ENCODE measurements at places on chromosomes 7 and 10.

DNA sequence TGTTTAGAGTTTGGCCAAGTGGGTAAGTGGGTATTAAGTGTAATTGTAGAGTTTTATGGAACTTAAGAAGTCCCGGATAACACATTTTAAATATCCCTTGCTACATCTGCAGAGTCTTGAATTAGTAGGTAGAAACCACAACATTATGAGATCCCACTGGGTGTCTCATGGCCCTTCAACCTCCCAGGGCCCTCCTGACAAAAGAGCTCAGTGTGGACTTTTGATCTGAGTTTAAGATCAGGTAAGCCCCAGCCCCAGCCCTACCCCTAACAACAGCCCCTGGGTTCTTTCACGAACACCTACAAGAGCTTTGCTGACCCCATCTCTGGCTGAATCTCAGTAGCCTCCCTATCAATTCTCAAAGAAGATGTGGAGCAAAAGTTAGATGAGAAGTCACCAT, 65.4 kb upstream of the STK17A start:
- DNase-seq = no peak

GRCh38 chr10:52232561-52233350, 81.3 kb upstream of the DKK1 start:
- peak; percentile 6 for DNase-seq

- peak; percentile 70 for DNase-seq
Observed at GRCh38 chr10:86644152-86644793, 10.1 kb upstream of the OPN4 start.

DNA sequence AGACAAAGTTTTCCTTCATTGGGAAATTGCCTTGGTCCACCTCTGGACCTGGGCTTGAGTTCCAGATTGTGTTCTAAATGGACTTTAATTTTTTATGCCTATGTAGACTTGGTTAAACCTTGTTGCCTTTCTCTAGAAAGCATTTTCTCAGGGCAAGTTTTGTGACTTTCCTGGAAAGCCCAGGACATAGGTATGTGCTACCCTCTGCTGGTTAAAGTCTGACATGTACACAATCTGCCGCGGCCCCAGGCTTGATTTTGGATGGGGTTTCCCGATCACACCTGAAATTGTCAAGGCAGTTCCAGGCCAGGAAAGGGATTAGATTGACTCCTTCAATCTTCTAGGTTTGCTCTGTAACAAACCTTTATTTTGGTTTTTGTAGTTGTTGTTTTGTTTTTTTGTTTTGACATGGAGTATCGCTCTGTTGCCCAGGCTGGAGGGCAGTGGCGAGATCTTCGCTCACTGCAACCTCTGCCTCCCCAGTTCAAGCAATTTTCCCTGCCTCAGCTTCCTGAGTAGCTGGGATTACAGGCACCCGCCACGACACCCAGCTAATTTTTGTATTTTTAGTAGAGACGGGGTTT, 14.1 kb upstream of the AKR1B10 start:
- peak; percentile 81 for DNase-seq

DNA sequence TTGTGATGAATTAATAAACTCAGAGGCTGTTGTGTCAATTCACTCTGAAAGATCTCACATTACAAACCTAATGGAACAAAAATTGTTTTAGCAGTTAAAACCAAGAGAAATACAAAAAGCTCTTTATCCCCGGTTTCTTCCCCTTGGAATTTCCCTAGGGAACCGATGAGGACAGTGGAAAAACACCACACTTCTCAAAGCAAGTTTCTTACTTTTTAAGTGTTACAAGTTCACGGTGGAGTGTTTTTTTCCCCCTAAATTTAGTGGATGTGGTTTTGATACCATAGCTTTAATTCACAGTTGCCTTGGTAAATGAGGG, 10.3 kb downstream of the BAMBI start:
- DNase-seq = no peak

GRCh38 chr10:48399551-48399950, 93.1 kb downstream of the MAPK8 start:
- no peak for DNase-seq

DNA sequence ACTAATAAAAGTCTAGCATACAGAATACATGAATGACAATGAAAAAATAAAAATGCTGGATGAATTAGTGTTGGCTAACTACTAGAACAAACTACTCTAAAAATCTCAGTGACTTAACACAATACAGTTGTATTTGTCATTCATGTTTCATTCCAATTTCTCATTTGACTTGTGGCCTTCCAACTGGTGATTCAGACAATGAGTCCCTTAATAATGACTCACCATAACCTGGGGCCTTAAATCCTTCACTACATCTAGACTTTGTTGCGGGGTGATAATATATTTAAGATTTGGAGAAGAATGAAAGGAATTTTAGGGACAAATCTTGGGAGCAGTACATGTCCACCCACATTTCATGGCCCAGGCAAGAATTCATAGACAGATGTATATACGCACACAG, 90.5 kb upstream of the POM121L12 start:
- no peak for DNase-seq

DNA sequence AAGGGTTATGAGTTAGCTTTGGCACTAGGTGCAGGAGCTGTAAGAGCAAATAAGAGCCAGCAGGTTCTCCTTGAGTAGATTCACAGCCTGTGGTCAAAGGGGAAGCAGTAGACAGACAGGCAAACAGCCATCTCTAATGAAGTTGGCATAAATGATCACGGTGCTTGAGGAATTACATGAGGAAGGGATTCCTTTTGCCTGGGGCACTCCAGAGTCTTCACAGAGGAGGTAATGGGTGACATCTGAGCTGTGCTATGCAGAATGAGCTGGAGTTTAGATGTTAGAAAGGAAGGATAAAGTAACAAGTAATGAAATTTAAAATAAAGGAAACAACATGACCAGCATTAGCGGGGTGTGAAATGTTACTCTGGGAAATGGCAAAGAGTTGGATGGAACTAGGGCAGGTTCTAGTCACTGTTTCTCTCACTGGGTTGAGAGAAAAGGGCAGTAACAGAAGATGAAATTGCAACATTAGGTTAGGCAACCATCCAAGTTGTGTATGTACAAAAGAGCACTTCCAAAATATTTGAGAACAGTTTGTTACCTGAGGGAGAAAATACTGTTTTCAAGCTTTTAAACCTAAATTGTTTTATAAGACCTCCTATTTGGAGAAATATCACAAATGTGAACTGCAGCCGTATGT, 613.8 kb downstream of the PHTF2 start:
- DNase-seq = peak; percentile 18

DNA sequence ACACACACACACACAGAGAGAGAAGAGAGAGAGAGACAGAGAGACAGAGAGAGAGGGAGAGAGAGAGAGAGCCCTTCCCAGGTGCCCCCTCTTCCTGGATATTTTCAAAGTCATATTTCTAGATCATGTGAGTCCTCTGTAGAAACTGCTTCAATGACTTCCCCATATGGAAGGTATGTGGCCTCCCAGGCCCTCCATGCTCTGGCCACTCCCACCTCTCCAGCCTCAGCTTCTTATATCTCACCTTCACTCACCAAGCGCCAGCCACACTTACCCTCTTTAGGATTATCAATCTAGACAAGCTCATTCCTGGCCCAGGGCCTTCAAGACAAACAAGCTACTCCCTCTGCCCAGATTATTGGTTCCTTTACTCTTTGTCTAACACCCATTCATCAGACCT, 259.7 kb downstream of the MTERF1 start:
- DNase-seq = no peak

DNA sequence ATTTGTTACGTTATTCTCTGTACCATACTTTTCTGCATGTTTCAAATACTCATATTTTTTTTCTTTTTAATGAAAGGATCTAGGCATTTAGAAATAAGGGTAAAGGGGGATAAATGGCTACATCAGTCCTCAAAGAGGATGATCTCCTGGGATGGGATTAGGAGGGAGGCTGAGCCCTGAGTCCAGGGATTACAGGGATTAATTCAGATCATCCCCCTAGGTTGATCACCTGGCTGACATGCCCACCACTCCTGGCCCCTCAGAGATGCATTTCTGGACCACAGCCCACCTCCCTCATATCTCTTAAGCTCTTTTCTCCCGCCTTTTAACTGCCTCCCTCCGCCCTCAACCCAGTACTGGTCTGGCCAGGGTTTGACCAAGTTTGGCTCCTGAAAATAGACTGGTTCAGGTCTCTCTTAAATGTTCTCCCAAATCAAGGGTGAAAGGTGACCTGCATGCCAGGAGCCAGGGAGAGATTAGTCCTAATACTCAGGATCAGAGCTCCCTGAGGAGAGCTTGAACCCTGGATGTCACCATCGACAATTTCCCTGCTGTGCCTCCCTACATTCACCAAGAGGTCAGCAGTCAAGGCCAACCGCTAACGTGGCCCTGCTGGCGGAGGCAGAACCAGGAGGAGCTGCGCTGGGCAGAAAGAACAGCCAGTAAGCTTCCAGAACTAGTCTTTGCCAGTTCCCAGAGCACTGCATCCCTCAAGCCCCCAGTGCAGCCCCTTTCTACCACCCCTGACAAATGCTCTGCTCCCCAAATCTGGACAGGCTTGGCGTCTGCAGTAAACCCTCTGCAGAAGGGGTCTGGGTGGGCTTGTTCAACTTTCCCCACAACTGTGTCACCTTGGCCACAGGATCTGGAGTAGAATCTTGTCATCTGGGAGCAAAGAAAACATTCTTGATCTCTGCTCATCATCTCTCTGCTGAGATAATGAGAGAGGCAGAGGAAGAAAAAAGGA, 3.0 kb upstream of the CCDC136 start:
- DNase-seq = no peak

- DNase-seq = peak; percentile 44
Observed at GRCh38 chr7:155469-155900, 36.9 kb upstream of the FAM20C start.

DNA sequence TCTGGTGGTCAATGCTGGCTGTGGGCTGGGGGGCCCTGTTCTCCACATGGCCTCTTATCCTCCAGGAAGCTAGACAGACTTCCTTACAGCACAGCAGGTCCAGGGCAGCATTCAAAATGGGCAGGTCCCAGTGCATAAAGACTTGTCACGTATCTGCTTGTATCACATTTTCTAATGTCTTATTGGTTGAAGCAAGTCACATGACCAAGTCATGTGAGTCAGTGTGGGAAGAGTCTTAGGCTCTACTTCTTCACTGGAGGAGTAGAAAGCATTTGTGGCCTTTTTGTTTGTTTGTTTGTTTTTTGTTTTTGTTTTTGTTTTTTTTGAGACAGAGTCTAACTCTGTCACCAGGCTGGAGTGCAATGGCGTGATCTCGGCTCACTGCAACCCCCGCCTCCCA, 104.7 kb downstream of the COL13A1 start:
- no peak for DNase-seq

- DNase-seq = no peak
Observed at GRCh38 chr10:93622942-93623341, 10.6 kb downstream of the PDE6C start.

DNA sequence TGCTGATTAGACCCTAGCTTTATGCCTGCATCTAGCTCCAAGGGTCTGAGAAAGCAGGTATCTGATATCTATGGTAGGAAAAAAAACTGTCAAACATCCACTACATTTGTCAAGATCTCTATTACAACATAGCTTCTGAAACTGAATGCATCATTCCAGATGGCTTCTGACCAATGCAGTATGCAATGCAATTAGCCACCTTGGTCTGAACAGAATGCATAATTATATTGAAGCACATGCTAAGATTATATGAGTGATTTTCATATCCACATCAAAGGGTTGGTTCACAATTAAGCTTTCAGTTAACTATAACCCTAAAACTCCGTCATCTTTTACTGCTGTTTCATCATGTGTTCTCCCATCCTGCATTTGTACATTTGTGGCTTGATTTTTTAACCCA, 271.4 kb downstream of the POLR1F start:
- DNase-seq = peak; percentile 12

GRCh38 chr7:83837683-83838082, 188.7 kb upstream of the SEMA3E start:
- no peak for DNase-seq

DNA sequence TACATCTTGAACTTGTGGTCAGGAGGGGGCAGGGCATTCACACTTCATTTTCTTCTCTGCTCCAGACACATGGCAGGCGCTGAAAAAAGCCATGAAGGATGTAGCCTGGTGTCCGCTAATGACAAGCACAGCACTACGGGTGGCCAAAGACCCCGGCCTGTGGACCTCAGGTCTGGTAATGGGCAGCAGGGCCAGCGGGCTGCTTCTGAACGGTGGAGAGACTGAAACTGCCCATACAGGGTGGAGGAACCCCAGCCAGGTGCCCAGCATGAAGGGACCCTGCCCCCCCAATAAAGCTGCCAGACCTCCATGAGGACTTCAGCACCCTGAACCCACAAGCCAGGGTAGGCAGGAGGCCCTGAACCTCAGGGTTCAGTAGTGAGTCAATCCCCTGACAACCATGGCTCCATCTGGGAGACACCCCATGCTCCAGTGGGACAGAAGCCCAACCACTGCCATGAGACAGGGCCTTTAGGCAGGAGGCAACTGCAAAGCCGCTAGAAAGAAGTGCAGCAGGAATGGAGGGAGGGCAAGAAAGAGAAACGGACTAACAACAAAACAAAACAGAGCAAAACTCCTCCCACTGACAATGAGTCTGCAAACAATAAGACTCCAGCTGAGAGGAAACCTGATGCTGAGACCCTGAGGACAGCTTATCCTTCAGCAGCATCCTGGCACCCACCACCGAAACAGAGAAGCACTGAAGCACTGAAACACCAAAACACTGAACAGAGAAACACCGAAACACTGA, 140.2 kb upstream of the PPP2R2D start:
- DNase-seq = no peak

GRCh38 chr7:29100924-29101323, 45.4 kb downstream of the CPVL start:
- DNase-seq = no peak

DNA sequence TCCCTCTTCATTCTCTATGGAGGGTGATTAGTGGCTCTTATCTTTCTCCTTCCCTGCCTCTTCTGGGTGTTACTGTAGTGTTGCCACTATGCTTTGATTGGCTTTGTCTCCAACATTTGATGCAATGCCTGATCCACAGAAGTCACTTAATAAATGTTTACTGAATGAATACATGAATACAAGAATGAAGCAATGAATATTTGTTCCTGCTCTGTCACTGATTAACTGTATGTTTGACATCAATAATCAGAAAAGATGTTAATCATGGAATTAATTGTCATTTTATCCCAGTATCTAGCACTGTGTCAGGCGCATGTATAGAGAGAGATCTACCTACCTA, 4.3 kb downstream of the ANK3 start:
- peak; percentile 10 for DNase-seq

- peak; percentile 26 for DNase-seq
Observed at GRCh38 chr10:89255793-89256192, 4.2 kb upstream of the LIPA start.

DNA sequence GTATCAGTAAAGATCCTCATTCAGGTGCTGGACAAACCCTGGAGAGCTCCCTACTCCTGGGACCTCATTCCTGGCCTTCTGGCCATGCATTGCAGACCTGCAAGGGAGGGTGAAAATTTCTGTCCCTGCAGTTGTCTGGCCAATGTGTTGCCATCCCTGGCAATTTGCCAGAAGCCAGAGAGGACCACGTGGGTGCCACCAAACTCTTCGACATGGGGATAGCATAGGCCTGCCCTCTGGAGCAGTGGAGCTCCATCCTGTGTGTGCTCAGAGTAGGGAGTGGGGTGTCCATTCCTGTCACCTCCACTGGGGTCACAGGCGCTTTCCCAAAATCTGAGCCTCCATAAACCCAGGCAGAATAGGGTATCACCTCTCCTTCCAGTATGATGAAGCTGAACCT, 31.2 kb downstream of the DMBT1 start:
- DNase-seq = no peak

Measured in GM23248 (cell line).